Islet precursor cell (in vitro differentiated cells): ENCODE measurements at places on chromosomes 7 and 10.

DNA sequence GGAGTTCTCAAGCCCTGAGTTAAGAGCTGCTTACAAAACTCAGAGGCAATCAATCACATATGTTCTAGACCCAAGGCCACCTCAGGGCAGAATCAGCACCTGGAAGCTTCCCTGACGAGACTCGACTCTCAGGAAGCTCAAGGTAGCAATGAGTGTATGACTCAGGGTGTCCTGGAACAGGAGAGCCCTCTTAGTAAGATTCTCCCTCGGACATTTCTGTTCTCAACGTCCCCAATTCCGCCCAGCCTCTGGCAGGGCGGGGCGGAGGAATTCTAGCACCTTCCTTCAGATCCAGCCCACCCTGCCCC lies 39.6 kb upstream of the PROSER2 start:
- peak; percentile 75 for DNase-seq

- DNase-seq: peak; percentile 22
Measured at GRCh38 chr10:14667280-14667679, 107.4 kb downstream of the FAM107B start.

DNA sequence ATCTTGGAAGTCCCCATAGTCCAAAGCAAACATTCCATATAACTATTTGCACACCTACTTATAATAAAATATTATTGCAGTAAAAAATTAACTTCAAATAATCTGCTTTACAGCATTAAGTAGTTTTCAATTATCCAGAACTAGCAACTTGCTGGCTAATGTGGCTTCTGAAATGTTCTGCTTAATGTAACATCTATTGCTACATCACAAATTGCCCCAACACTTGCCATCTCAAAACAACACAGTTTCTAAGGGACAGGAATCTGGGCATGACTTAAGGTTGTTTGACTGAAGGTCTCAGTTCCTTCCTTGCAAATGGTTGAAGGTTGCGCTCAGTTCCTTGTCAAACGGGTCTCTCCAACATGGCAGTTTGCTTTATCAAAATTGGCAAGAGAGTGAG lies 378.5 kb upstream of the SEMA3C start:
- DNase-seq: no peak

GRCh38 chr7:44845451-44845850 lies 2.4 kb downstream of the H2AZ2 start:
- DNase-seq: no peak

DNA sequence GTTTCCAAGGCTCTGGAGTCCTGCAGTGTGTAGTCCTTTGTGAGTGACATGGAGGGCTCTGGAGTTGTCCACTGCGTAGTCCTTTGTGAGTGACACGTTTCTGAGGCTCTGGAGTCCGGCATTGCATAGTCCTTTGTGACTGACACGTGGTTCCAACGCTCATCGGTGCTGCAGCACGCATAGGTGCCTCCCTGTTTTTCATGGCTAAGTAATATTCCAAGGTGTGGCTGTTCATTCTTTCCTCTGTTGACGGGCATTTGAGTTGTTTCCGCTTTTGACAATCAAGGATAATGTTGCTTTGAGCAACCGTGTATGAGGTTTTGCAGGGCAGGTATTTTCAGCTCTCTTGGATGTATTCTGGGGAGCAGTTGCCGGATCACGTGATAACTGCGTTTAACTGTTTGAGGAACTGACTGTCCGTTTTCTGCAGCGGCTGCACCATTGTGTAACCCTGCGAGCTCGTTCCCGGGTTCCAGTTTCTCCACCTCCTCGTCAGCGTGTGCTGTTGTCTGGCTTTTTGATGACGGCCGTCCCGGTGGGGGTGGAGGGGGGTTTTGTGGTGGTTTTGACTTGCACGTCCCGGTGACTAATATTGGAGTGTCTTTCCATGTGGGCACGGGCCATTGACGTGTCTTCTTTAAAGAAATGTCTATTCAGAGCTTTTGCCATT lies 21.1 kb downstream of the FAM20C start:
- no peak for DNase-seq

- no peak for DNase-seq
Measured at GRCh38 chr7:34451923-34452322, 206.1 kb upstream of the NPSR1 start.

GRCh38 chr10:33680036-33680435 lies 345.6 kb upstream of the NRP1 start:
- DNase-seq: no peak

DNA sequence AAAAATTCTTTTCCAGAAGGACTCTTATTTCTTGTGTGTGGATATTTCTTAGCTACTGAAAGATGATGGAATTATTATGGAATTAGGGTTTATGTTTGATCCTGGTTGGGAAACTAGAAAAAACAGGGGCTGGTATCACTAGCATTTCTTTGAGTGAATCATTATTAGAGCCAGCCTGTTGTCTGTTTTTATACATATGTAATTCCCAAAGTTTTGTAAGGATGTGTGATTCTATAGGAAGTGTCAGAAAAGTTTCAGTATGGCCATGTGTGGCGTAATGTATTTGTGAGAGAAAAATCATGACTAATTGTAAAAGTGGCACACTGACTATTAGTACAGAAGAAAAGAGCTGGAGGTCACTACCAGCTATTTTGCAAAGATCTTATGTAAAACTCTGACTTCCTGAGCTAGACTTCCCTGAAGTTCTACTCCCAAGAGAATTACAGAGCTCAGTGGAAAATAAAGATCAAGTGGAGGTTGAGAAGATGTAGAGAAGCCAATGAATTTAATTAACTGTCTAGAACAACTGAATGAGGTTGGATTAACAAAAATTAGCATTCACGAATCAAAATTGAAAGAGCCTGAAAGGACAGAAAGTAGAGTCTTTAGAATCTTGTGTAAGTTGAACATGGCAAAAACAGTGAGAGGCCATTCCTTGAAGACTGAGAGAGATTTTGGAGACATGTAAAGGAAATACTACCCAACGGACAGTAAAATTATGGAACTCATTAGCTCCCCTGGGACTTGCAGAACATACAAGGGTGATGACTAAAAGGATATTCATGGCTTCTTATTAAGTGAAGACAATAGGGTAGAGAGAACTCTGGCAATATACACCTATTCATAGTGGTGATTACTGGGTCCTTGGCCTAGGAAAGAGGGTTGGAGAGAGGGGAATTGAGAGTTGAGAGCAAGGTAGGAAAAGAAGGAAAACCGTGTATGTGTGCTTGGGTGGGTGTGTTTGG lies 12.5 kb downstream of the ZNF365 start:
- DNase-seq: no peak

GRCh38 chr10:124942317-124943169 lies 620 bp downstream of the ZRANB1 start:
- no peak for DNase-seq

DNA sequence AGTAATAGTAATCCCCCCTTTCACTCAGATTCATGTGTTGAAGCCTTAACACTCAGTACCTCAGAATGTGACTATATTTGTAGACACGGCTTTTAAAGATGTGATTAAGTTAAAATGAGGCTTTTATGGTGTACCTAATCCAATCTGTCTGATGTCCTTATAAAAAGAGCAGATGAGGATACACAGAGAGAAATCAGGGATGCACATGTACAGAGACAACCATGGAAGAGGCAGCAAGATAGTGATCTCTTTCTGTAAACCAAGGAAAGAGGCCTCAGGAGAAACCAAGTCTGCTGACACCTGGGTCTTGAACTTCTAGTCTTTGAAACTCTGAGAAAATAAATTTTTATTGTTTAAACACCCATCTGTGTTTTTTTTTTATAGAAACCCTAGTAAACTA lies 44.0 kb upstream of the ZNF365 start:
- no peak for DNase-seq

GRCh38 chr7:26624839-26625238 lies 239.6 kb downstream of the SKAP2 start:
- no peak for DNase-seq

- DNase-seq: no peak
Measured at GRCh38 chr7:94650147-94651051, 5.5 kb downstream of the SGCE start.

DNA sequence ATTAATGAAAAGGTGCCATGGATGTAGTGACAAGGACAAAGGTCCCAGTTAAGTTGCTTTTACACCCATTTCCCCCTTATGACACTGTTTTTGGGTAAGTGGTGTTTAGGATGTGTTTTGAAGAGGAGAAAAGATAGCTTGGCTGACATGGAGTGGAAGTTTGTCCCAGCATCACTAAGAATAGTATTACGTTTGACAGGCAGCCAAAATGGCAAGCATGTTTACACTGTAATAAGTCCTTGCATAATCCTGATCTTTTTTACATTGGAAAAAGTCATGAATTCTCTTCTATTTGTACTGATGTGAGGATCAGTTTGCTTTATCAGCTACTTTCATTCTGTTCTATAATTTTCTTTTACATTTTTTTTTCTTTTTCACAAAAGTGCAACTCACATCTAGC lies 137.8 kb downstream of the CHRM2 start:
- no peak for DNase-seq

DNA sequence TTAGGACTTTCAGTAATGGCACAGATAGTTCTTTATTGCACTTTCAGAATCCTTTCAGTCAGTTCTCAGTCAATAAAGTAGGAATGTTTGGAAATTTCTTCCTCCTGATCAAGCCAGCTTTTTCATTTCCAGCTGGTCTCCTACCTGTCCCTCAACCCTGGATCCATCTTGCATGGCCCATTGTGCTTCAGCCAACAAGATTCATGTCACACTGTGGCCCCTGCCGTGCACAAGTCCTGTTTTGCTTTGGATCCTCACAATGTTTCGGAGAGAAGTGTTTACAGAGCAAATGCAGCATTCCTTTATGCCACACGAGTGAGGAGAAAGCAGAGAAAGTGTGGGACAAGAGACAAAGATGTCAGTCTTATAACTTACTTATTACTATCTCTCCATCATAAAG lies 1694.7 kb upstream of the LRRTM3 start:
- DNase-seq: no peak

DNA sequence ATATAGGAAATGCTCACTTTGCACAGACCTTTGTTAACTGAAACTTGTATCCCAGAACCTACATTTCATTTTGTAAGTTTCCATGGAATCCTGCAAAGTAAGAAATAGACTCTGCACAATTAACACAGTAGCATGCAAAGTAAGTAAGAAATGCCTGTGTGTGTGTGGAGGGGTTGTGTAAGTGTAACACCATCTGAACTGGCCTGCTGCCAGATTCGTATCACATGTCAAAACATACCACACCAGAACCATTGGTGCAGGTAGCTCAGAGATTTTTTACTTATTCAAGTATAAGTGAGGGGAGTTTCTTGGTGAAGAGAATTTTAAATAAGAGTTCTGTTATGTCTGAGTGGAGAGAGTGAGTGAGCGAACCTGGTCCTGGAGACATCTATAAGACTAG lies 17.9 kb upstream of the DDX21 start:
- no peak for DNase-seq

DNA sequence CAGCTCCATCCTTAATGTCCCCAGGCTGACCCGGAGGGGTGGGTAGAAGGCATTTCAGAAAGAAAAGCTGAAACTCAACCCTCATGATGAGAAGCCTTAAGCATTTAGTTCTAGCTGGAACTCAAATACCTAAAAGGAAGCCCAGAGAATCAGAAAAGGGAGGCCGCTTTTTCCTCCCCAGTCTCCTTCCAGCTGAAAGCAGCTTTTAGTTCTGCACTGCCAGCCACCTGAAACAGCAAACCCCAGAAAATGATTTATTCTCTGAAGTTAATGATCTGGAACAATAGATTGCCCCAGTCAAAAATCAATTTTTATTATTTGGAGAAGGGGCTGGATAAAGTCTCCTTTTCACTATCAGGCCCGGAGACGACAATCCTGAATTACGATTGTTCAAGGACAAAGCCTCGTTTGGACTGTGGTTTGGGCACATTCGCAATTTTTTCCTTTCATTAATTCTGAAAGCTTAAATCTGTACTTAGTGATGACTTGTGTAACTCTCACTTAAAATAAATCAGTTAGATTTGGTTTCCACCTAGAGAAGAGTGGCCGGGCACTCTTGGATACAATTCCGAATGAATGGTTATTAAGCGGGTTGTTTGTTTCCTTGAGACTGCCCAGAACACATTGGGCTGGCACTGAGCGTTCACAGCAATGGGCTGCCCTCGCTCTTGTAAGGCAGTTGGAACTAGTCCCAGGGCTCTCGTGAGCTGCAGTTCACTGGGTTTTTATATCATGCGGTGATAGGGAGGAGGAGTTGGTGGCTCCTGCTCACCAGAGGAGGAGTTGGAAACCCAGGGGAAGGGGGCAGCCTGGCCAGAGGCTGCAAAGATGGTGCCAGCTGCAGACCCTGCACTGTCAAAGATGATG lies 262.2 kb downstream of the CCSER2 start:
- DNase-seq: no peak

GRCh38 chr10:71032887-71033286 lies 144.5 kb upstream of the PCBD1 start:
- no peak for DNase-seq

GRCh38 chr7:925601-926000 lies 28.9 kb downstream of the ADAP1 start:
- no peak for DNase-seq

- no peak for DNase-seq
Measured at GRCh38 chr10:15254808-15255648, 86.5 kb upstream of the NMT2 start.

GRCh38 chr10:130817046-130817624 lies 494.4 kb downstream of the TCERG1L start:
- DNase-seq: peak; percentile 45

DNA sequence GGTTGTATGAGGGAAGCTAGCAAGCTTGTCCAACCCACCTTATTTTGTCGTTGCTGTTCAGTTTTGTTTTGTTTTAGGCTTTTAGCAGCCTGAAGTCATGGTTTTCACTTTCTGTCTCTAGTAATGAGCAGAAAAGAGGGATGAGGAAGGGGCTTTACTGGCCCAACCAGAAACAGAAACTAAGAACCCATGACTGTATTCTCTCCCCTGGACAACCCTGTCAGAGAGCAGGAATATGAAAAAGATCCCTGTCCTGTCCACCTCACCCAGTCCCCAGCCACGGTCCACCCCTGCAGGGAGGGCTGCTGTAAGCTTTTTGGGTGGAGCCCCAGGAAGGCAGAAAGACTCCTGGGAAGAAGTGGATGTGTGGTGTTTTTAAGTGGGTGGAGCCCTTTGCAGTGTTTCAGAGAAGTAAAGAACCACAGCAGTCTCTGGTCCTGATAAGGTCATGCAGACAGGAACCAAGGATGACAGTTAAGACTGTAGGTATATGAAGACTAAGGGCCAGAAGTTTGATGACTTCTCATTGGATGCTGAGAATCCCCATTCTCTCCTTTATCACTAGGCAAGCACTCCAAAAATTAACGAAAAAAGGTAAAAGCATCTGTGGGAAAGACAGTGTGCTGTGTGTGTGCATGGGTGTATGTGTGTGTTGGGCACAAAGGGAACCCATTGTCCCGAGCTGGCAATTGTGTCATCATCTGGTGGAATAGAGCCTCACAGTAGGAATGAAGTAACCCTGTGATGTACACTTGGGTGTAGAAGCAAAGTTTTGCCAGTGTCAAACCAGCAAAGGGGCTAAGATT lies 13.8 kb downstream of the MRPL32 start:
- no peak for DNase-seq
